ENCODE measurements at places on chromosomes 4 and X.

- DNase-seq, result peak; percentile 52
Observed at GRCh38 chrX:22526339-22526738, 253.6 kb downstream of the CBLL2 start.

- DNase-seq, result no peak
Observed at GRCh38 chr4:189069772-189070171, 870.9 kb upstream of the FRG1 start.

DNA sequence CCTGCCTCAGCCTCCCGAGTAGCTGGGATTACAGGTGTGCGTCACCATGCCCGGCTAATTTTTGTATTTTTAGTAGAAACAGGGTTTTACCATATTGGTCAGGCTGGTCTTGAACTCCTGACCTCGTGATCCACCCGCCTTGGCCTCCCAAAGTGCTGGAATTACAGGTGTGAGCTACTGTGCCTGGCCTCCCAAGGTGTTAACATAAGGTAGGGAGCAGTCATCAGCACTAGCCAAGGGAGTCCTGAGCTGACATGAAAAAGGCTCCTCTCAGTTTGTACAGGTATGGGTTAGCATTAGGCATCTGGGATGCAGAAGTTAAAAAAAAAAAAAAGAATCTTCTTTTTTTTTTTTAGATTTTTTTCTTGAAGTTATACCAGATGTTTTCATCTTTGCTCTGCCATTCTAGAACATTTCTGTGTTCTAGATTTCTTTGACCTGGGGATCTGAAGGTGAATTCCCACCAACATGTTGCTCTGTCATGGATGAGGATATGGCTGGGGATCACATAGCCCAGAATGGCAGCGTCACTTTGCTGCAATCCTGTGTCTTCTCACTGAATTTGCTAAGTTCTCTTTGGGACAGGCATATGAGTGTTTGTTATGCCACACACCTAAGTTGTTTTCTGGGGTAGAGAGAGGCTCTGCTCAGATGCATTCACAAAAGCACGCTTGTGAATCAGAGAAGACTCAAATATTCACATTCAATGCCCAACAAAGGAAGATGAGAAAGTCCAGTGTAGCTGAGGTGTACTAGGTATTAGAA is 24.4 kb upstream of the PLA2G12A start:
- no peak for DNase-seq

DNA sequence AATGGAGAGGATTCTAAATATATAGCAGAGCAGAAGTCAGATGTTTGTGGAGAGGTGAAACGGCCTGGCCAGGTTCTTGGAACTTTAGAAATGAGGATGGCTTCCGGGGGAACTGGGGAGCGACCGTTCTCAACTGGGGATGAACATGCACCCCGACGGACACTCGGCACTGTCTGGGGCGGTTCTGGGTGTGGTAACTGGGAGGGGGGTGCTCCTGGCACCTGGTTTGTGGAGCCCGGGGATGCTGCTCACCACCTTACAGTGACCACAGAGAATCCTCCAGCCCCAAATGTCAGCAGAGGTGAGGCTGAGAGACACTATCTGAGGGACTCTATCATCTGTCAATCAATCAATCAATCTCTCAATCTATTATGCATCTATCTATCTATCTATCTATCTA is 69.0 kb upstream of the PPP2R3B start:
- DNase-seq, result no peak

GRCh38 chr4:17134565-17134964 is 236.1 kb upstream of the LDB2 start:
- no peak for DNase-seq

GRCh38 chrX:53318766-53319353 is 37.5 kb upstream of the IQSEC2 start:
- DNase-seq, result no peak

DNA sequence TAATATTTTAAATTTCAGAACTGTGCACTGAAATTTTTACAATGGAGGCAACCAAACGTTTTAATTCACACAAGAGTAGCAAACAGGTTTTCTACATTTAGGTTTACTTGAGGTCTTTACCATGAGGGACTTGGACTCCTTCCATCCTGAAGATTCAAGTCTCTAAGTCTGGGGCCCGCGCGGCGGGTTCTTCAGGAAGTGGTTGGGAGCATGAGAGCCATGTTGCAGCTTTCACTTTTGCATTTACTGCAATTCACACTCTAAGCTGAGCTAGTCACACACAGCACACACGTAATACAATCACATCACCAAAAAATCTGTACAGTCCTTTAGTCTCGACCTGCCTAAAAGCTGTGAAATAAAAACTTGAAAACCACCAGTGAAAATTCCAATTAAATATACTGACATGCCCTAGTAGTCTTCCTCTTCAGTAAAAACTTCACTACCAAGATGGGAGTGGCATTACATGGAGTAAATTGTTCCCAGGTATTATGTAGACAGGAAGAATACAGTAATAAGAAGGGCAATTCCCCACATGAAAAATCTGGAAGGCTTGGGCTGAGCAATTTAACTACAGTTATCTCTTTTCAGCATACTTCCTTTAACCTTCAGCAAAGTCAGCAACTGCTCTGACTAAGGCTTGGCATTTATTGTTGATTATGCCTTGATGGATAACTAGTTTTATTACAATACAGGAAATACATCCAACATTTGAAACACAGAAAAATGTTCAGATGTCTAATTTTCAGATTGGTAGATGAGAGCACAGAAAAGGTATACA is 571.1 kb upstream of the DIPK2B start:
- DNase-seq, result no peak

DNA sequence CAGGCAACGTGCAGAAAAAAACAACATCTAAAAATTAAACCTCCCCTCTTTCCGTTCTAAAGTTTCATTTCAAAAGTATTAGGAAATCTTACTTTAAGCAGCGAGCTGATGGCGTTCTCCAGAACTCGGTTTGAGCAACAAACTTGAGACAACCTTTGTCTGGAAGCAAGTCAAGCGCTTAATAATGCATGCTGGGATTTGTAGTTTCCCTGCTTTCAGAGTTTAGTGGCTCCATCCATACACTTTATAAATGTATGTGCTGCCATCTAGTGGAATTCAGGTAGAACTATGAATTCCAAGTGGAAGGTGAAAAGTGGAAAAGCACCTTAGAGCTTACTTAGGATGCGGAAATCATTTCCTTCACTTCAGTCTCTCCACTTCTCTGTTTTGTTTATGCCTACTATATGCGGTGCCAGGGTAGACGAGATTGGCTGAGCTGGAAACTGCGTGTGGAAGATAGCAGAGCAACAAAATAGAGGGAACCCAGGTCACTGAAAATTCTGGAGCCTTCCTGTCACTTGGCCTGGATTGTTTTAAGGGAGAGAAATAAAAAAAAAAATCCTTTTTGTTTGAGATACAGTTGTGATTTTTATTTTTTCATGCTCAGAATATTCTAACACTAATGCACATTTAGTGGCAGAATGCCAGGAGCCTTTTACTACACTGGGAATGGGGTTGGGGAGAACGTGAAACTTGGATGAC is at the start of gene BDH2:
Gene BDH2, minus strand, starts transcription at position 144 of the 702 bp plus-strand sequence. CDS start 3,580 bp downstream, outside the sequence.
- peak; percentile 97 for DNase-seq

- DNase-seq, result no peak
Observed at GRCh38 chrX:38939067-38939466, 137.8 kb downstream of the MID1IP1 start.

- no peak for DNase-seq
Observed at GRCh38 chrX:41733939-41734338, 10.0 kb downstream of the GPR82 start.
